ENCODE measurements at places on chromosomes 5 and 9.

DNA sequence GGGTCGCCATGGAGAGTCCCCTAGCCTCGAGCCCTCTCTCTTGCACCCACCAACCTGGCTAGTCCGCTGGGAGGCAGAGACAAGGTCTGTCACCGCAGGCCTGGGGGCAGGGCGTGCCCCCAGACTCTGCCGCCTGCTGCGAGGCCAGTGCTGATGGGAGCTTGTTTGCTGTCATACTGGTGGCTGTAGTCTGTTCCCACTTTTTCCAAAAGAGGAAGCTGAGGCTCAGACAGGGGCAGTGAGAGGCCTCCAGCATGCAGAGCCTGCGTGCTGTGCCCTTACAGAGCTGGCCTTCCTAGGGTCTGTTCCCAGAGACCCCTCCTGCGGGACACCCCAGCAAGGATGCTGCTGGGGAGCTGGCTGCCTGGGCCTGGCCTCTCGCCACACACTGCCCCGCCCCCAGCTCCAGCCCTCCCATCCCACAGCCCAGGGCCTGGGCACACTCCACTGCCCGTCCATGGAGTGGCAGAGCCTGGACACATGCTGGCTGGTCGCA, 21.0 kb upstream of the SUSD3 start:
- no peak for DNase-seq

GRCh38 chr5:54671681-54672080, 154.1 kb downstream of the SNX18 start:
- no peak for DNase-seq

DNA sequence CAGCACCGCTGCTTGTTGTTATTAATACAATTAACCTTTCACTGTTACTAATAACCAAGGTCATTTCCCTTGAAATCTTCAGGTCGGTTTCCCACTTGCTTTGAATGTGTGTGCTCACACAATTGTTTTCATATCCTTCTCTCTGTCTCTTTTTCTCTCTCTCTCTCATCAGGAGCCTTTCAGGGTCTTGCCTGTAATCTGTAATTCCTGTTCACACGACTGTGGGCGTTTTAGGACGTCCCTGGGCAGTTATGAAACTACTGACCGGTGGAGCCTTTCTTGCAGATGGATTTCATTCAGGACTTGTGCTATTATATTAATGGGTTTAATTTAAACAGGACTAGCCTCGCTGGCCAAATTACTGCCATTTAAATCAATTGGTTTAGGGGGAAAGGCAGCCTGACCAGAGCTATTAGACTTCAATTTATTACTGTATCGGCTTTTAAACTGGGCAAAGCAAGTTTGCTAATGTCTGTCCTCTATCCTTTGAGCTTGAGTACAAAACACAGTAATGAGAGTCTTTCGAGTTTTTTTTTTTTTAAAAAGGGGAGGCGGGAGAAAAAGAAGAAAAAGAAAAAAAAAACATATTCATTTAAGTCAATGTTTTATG, 316.0 kb upstream of the TLE4 start:
- no peak for DNase-seq

DNA sequence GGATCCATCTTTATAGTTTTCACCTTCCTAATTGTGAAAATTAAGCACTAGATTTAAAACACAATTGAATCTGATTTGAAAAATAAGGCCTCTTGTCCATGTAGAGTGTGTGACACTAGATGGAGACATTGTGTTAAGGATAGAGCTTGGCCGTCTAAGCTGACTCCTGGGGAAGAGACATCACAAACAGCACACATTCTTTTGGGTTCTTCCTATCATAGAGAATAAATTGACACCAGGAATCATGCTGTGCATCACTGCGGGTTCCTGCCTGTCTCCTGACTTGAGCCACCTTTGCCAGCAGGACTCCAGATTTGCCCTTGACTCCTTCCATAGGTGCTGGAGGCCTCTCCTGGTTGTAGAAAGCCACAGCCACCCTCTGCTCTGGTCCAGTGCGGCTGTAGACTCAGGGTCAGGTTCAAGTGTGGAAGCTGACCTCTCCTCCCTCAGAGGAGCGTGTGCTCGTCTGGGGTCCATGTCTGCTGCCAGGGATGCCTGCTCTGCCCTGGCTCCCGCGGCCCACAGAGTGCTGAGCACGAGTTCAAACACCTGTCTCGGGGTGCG, 11.2 kb downstream of the ROPN1L start:
- peak; percentile 61 for DNase-seq

DNA sequence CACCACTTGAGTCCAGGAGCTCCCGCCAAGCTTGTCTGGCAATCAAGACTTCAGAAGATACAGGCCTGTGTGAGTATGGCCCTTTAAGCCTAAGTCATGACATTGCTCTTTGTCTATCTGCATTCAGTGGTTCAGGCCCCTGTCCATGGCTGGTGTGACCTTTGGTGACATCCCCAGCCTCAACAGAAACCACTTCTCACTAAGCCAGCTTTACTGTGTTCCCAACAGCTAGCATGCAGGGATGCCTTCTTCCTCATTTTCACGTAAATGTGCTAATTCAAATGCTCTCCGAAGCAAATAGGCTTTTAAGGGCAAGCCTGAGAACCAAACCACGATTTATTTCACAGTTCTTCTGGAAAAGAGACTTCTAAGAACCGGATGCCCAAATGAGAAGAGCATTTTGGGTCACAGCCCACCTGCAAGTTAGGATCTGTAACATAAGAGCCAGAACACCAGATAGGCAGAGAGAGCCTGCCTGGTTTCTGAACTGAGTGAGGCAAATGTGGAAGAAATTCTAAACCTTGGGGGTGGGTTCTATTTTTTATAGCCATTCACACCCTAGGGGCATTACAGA, 14.9 kb downstream of the CD180 start:
- no peak for DNase-seq

DNA sequence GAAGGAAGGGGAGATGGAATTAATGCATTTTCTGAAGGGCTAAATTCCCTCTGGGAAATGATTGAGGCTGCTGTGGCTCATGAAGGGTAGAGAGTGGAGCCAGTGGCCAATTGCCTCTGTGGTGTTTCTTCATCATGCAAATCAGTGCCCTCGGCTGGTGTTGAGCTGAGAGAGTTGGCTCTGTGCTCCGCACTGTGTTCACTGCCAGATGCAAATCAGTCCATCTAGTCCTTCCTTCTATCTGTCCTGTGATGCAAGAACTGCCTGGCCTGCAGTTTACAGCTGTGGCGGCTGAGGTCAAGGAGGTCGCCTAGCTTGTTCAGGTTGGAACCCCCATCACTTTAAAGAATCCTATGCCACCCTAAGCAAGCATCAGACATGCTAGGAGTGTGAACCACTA, 6.0 kb downstream of the TMEM171 start:
- DNase-seq = no peak

DNA sequence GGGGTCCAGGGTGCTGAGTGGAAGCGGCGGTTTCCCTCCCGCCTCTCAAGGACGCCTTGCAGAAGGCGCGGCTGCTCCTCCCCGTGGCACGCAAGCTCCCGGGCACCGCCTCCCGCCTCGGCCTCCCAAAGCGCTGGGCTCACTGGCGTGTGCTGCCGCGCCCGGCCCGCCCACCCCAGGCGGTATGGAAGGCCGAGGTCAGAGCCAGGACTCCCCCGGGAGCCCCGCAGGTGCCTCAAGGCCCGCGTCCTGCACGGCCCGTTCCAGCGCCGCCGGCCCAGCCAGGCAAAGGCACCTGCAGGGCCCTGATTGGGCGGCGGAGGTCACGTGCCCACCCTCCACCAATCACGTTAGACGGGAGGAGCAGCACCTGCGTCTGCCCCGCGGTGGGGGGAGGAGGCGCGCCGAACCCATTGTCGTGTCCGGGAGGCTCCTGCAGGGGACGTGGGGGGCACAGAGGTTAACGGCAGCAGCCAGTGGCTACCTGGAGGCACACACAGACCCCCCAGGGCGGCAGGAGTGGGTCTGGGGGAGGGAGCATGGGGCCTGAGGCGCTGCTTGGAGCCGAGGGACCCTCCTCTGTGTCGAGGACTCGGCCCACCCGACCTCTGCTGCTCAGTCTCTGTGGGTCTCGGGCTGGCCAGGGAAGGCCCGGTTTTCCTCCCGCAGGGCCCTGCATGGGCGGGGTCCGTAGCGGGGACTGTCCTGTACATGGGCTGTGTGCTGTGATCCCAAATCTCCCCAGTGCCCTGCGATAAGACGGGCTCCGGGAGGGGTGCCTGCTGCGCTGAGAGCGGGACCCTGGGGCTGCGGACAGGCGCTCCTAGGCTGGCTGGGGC, 2.0 kb upstream of the LCN12 start:
- DNase-seq = peak; percentile 35

DNA sequence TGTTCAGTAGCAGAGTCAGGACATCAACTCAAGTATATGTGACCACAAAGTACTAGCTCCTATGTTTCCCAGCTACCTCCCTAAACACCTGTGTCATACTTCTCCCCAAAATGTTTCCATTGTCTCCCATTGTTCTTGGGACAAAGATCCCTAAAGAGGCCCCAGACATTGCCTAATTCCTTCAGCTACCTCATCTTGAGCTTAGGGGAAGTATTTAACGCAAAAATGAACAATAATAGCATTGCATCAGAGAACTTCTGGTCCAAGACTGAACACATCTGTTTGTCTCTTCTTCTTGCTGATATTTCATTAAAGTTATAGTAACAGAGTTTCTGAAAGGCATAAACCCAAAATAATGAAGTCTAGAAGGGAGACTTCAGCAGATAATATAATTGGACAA, 430.8 kb downstream of the MTRR start:
- DNase-seq = no peak

DNA sequence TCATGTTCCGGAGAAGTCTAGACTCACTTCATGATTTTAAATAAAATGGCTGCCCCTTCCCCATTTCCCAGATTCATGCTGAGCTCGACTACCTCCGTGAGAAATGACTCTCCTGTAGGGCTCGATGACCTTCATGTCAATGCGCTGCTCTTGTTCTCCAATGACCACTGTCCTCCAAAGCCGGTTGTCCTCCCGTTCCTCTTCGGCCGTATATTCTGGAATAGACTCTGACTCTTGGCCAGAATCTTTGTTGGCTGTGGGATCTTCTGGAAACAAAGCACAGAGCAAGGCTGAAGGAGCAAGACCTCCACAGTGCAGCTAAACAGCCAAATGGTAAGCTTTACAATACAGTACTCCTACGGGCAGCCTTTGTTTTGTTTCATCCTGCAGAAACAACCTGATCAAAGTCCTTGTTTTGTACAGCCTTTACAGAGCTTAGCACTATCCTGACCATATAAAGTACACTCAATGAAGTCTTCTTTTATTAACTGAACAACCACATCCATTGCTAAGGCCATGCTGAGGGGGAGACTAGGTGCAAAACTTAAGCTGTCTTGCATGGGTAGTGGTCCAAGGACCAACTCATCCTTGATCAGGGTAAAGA, 119.5 kb upstream of the PCA3 start:
- DNase-seq = no peak

GRCh38 chr9:120926397-120926928, at the start of gene TRAF1:
Gene TRAF1, minus strand, starts transcription at chr9:120926796. Its CDS starts 721 bp downstream, at chr9:120926075.
- DNase-seq = no peak

DNA sequence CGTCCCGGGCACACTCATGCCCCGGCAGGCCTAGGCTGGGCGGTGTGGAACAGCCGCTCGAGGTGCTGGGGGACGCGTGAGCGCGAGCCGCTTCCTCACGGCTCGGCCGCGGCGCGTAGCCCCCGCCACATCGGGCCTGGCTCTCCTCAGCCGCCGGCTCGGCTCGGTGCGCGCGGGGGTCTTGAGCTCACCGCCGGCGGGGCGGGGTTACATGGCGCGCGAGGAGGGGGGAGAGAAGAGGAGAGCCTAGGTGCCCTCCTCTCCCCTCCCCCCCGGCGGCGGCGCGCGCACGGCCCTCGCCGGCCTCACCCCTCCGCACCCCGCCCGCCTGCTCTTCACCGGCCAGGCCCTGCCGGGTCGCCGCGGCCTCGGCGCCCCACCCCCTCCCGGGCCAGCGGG, 7.7 kb downstream of the RANBP6 start:
- DNase-seq = peak; percentile 24

GRCh38 chr9:132575005-132575609, 7.3 kb upstream of the BARHL1 start:
- DNase-seq = peak; percentile 25

GRCh38 chr9:31608881-31609280, 775.6 kb upstream of the ACO1 start:
- no peak for DNase-seq

- DNase-seq = no peak
Measured at GRCh38 chr5:140342287-140342686, 4.1 kb downstream of the HBEGF start.

- DNase-seq = peak; percentile 19
Measured at GRCh38 chr5:74064225-74064624, 438.2 kb downstream of the ARHGEF28 start.
